ENCODE measurements at places on chromosomes 16 and 17.

DNA sequence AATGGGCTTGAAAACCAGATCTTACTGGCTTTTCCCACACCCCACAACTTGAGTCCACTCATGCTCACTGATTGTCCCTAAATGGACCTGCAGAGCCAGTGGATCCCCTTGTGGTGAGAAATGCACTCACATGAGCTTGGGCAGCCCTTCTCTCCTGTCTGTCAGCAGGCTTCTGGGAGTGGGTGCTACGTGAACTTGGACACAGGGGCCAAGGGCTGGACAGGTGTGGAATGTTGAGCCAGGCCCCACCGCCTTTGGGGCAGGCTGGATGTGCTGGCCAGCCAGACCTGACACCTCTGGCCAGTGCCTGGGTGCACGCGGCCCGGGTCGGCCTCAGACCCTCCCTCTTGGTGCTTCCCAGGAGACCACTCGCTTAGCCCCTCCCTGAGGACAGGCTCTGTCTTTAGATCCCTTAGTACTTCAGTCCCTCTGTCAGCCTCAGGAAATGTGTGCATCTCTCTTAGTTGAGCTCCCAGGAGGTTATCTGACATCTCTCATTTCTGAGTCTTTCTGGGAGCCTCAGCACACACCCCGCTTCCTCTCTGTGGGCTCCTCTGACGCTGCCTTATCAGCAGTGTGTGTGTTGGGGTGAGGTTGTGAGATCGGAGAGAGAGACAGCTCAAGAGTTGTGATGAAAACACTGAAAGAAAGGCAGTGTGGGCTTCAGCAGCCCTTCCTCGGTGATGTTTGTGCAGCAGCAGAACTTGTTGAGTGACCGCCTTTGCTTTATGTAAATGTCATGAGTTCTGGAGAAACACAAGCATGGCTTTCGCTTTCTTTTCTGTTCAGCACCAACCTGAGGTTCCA is 117.0 kb downstream of the RAB11FIP4 start:
- no peak for DNase-seq

DNA sequence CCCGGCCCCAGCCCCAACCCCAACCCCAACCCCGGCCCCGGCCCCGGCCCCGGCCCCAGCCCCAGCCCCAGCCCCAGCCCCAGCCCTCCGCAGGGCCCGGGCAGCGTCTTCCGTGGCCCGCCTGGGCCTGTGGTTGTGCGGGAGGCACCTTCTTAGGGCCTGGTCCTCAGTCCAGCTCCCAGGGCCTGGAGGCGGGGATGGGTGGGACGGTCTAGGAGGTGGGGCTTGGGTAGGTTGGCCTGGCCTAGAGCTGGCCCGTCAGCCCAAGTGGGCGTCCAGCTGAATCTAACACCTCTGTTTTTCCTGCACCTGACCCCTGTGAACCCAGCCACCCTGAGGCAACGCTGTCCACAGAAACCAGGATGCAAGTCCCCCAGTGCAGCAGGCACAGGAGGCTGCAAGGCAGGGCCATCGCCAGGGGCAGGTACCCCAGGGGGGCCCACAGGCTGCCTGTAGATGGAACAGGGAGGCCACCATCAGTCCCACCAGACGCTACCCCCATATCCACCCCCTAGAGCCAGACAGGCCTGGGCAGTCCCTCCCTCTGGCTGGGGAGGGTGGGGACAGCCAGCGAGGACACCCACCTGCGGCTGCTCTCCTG is 8.8 kb downstream of the MSLN start:
- no peak for DNase-seq

- DNase-seq: no peak
These were observed 1253.7 kb upstream of the CDH8 start for GRCh38 chr16:63289834-63290460.

- DNase-seq: no peak
These were observed 182.0 kb downstream of the IRF8 start for GRCh38 chr16:86080982-86081381.

GRCh38 chr17:413706-414380 is 61.2 kb upstream of the RPH3AL start:
- no peak for DNase-seq

DNA sequence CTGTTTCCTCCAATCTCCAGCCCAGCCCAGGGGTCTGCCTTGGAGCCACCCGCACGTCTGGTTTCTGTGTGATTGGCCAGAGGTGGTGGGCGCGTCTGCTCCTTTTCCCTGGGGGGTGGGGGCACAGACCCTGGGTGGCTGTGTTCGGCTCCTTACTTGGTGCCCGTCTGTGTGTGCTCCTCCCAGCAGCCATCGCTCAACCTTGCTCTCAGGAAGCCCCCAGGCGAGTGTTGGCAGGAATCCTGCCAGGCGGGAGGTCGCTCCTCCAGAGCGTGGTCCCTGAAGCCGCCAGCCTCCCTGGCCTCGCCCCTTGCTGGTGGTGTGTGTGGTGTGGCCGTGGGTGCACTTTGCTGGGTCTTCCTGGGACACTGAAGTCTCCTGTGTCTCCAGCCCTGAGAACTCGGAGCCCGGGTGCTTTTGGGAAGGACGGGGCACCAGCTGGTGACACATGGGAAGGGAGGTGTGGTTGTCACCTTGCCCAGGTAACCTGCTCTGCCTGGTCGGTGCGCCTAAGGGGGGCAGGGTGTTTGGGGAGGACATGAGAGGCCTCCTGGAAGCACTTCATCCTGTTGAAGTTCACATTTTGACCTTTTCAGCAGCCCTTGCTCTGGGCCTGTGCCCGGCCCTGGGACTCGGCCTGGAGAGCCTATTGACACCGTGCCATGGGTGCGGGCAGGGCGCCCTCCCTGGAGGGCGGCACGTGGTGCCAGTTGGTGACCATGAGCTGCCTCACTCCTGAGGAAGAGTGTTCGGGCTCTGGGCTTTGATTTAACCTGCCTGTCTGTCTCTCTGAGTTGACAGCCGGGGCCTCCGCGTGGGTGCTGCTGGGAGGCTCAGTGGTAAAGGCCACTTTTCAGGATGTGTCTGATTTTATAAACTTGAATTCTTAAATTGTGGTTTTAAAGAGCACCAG is 49.0 kb upstream of the ZNF750 start:
- DNase-seq: no peak

- no peak for DNase-seq
These were observed 19.2 kb downstream of the TMEM114 start for GRCh38 chr16:8571061-8571596.

- DNase-seq: no peak
These were observed 363 bp downstream of the KARS1 start for GRCh38 chr16:75647112-75647491.

- no peak for DNase-seq
These were observed 88.7 kb downstream of the RPA1 start for GRCh38 chr17:1918346-1919162.

DNA sequence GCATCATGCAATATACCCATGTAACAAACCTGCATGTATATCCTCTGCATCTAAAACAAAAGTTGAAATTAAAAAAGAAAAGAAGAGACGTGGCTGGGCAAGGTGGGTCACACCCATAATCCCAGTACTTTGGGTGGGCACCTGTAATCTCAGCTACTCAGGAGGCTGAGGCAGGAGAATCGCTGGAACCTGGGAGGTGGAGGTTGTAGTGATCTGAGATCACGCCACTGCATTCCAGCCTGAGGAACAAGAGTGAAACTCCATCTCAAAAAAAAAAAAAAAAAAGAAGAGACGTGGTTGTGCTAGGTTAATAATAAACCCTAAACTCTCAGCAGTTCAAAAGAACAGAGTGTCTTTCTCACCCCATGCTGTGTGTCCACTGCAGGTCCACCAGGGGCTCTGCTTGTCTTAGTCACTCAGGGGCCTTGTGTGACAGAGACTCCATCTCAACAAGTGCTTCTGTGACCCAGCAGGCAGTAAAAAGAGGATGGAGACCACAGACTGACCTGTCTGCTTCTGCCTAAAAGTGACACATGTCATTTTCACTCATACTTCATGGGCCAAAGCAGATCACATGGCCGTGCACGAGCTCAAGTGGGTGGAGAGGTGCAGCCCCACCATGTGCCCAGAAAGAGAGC is 22.3 kb upstream of the N4BP1 start:
- peak; percentile 36 for DNase-seq

DNA sequence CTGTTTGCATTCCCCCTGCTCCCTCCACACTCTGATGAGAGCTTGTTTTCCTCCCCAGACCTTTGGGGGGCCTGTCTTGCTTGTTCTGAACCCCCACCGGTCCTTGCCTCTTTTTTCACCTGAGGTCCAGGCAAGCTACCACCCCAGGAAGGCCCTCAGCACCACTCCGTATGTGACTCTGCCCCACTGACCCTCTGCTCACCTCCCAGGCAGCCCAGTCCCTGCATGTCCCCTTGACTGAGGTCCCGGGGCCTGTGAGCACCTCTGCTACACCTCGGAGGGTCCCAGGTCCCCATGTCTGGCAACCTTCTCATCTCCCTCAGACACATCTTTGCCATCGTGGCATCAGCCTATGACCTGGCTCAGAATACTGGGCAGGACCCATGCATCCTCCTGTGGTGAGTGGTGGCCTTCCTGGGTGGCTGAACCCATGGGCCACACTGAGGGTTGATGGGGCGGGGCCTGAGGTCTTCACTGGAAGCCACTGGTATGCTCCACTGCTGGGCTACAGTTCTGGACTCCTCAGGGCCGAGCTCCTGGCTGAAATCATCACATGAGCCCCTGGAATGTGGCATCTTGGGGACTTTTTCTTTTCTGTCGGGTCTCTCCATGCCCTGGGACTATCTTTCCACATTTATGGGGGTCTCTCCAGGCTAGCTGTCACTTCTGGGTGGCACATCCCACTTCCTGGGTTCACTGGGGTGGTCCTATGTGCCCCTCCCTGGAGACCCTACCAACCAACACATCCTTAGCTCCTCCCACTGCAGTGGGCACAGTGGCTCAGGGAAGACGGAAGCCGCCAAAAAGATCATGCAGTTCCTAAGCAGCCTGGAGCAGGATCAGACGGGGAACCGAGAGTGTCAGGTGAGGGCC is 3.5 kb downstream of the MYO15B start:
- DNase-seq: no peak
